ENCODE measurements at places on chromosomes 7 and 10. TPM values are rescaled to one million over a fixed set of nuclear protein-coding genes. Genes with fewer than 3 reads are reported as not detected.

Gene OLAH
- polyA plus RNA-seq = 0.13 TPM

Gene CYP2E1
- 0.25 TPM for polyA plus RNA-seq

Gene AOC1
- polyA plus RNA-seq = not detected

Gene MOGAT3
- polyA plus RNA-seq = not detected

Gene TRIM74
- polyA plus RNA-seq = not detected

Gene C10orf62
- 0.14 TPM for polyA plus RNA-seq

Gene TMEM196
- 0.36 TPM for polyA plus RNA-seq

Gene CHST3
- 10.2 TPM for polyA plus RNA-seq

Gene LIPJ
- polyA plus RNA-seq = 0.07 TPM

Gene TRIL
- polyA plus RNA-seq = 26.3 TPM

Gene FAM25A
- polyA plus RNA-seq = not detected

Gene SPACDR
- 1.4 TPM for polyA plus RNA-seq

Gene DYNC1I1
- 0.39 TPM for polyA plus RNA-seq

Gene C7orf57
- not detected for polyA plus RNA-seq

Gene ZKSCAN5
- 9.0 TPM for polyA plus RNA-seq

Gene TFPI2
- polyA plus RNA-seq = 1.5 TPM

Gene TRPV5
- 0.11 TPM for polyA plus RNA-seq

Gene SLIT1
- 0.66 TPM for polyA plus RNA-seq

Gene STRIP2
- 6.2 TPM for polyA plus RNA-seq

Gene NRP1
- 112 TPM for polyA plus RNA-seq

Gene PTER
- polyA plus RNA-seq = 6.0 TPM

Measured in muscle of leg (tissue), 16 donors.